ENCODE measurements at places on chromosomes 1 and 21.

DNA sequence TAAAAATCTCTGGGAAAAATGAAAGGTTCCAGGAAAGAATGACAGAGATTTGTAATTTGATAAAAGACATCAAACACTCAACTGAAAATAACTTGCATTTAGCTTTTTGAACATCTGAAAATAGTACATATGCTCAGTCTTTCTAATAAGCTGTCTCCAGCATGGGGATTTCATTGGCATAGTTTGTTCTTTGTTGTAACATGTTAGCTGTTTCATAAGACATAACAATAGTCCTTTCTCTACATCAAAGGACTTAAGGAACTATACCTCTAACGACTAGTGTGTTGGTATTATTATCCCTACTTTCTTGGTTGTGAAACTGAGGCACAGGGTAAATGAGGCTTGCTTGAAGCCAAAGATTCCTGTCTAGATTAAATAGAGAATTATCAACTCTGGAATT lies 22.0 kb downstream of the EIF2B3 start:
- DNase-seq = no peak

GRCh38 chr1:3313576-3313950 lies 140.9 kb upstream of the ARHGEF16 start:
- DNase-seq = peak; percentile 79

DNA sequence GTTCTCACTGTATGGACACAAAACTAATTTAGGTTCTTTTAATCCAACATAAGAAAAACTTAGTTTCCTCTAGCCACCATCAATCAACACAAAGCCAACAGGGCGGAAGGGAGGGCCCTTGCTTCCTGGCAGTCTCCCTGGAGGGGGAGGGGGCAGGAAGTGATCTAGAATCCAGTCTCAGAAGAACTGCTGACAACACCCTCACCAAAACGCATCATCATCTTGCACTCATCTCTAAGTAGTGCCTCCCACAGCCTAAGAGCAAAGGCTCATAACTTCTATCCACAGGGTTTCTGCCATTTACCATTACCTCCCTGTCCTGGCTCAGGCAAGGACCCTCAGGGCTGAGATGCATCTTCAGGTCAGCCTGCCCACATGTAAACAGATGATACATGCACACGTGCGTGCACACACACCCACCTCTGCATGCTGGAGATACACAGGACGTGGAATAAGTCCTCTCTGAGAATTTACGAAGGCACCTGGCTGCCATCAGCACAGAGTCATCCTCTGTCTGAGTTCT lies 20.5 kb downstream of the HIVEP3 start:
- DNase-seq = no peak

DNA sequence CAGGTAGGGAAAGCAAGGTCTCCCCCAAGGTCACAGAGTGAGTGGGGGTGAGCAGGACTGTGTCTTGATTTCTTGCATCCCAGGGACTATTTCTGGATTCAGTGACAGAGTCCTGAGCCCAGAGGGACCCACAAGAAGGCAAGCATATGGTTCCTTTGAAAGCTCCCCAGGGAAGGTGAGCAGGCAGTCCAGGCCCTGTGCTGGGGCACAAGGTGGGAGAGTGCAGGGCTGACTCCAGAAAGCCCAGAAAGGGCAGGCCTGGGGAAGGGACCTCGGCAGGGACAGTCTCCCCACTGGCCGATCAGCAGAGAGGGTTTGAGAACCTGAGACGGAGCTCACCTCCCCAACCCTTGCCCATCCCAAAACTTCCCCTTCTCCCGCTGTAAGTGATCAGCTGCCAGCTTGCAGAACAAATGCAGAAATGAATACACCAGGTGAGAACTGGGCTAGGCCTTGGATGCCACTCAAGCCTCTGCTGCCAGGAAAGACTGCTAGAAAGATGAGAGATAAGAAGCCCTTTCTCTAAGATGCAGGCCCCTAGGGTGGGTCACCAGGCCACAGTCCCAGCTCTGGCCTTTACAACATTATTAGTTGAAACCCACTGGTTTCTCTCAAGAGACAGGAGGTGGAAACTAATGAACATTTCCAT lies 121.0 kb downstream of the GLIS1 start:
- DNase-seq = no peak

GRCh38 chr1:42937141-42937696 lies 21.4 kb downstream of the SLC2A1 start:
- no peak for DNase-seq

DNA sequence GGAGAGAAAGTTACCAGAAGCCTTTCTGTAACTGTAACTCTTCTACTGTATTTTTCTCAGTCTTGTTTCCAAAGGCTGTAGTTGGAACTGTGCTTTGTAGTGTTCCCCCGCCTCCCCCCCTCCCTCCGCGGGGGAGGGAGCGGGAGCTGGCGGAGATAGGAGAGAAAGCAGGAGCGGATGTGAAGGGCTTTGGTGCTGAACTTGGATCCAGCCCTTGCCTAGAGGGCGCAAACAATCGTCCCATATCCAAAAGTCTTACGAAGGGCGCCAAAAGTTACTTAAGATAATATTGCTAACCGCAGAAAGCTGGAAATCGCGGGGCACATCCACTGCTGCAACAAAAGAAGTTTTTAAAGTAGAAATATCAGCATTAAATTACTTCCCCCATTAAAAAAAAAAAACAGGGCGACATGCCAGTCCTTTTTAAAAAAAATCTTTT lies 2.4 kb upstream of the NFIA start:
- DNase-seq = peak; percentile 44

DNA sequence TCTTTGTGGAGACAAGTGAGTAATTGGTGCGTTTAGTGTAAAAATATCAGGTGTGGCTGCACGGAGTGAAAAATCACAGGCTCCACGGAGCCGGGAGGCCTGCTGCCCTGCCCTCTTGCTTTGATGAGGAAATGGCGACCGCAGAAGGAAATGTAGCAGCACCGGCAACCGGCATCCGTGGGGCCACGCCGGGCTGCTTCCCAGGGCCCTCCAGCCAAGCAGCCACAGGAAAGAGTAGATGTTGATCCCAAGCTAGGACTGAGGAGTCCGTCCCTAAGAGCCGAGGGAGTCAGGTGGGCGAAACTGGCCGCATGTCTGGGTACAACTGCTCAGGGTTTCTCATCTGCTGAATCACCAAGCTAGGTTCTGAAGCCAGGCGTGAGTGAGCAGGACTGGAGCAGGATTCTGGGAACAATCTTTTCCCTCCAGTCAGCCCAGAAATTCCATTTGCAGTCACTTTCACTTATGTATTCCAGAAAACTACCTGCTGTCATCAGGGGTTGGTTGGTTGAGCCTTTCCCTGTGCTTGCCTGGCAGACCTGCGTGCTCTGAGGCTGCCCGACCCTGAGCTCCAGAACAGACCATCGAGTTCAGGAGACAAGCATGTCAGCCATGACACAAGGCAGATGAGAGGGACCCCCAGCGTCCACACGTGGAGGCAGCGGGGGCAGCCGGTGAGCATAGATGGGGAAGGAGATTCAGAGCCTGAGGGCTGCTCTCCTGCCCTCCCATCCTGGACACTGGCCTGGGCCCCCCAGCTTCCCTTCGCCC lies 5.8 kb upstream of the ITGB2 start:
- DNase-seq = no peak

DNA sequence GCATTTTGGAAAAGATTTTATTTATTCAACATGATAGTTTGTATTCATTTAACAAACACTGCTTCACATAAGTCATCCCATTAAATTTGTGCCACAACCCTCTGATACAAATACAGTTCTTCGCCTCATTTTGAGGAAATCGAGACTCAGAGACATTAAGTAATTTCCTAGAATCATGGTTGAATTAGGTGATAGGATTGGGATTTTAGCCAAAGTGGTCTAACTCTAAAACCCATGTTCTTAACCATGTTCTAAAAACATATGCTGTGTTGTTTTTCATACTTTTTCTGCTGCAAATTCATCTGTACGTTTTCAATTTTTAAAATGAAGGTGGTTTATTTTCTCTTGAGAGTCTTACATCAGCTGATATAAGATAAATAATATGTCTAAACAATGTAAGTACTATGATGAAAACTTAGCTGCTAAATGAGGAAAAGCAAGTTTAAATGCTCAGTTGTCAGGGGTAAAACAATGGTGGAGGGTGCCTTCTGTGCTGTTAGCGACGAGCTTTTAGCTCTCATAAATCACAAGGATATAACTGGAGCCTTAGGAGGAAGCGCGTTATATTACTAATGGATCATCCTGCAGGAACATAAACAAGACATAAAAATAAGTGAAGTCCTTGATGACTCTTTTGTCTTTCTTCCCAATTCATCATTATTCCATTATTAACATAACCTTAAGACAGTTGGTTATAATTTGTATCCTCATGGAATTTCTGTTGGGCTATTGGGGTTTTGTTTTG lies 97.7 kb downstream of the CACHD1 start:
- no peak for DNase-seq

DNA sequence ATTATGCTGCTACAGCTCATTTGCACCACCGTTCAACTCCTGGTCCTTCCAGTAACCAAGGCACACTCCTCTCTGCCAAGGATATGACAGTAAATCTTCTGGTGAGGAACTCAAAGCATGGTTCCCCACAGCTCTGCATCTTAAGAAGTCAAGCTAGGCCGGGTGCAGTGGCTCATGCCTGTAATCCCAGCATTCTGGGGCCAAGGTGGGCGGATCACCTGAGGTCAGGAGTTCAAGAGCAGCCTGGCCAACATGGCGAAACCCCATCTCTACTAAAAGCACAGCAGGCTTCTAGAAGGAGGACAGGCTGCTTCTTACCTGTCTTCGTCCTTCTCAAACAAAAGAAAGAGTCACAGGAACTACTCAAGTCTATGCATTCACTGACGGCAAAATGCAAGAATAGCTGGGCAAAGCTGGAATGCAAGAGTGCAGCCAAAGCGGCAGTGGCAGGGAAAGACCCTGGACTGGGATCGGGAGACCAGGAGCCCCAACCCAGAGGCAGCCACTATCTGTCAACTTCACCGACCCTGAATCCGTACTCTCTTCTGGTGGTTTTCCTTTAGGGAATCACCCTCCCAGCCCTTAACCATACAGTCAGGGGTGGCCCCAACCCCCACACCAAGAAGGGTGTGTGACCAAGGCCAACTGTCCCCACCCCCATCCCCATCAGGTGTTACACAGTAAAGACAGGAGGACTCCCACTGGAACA lies 75.5 kb downstream of the NPHP4 start:
- DNase-seq = no peak

DNA sequence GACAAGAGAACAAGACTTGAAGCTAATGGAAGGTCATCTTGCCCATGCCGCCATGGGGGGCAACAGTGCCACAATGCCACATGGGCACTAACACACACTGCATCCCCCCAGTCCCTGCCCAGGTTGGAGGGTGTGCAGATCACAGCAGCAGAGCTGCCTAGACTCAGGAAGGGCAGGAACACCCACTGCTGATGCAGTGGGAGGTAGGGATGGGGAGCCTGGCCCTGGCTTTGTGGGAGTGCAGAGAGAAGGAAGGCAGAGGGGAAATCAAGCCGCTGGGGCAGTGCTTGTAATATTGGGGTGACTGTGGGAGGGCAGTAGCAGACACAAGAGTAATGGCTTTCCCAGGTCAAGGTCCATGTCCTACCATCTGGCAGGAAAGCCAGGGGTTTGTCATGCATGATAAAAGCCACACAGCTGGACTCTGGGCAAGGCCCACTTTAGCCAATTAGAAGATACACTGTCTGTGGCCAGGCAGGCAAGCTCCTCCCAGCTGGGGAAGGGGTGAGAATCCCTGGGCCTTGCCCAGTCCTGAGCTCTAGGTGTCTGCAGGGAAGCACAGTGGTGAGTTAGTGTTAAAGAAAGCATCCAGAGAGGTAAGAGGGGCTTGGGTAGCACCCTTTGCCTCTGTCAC lies 25.4 kb upstream of the MEF2D start:
- DNase-seq = no peak

DNA sequence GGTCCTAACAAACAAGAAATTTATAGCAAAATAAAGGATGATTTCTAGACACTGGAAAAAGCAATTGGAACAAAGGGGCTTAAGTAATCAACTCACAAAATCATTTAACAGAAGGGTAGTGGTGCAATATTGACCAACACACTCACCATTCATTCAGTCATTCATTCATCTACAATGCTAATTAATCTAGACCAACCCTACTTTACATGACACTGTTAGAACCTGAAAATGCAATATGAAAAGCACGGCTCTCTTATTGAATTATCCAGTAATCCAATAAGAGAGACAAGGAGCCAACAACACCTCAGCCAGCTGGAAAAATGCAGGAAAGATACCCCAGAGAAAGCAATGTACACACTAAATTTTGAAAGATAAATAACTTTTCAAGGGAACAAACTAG lies 310.8 kb upstream of the NR5A2 start:
- no peak for DNase-seq

- DNase-seq = no peak
Observed at GRCh38 chr1:240496941-240497340, 115.0 kb downstream of the GREM2 start.

DNA sequence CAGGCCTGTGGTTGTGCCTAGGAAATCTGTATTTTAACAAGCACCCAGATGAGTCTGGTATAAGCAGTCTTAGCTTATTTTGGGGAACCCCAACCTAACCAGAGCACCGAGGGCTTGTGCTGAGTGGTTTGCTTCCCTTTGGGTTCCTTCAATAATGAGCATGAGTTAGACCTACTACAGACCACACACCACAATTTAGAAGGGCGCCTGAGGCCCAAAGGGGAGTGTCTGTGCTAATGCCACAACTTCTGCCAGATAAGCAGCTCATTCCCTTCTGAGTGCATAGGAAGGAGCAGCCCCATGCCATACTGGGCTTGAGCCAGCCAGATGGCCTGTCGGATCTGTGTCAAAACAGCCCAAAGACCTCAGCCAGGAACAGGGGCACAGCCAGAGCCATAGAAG lies 15.4 kb upstream of the LSS start:
- DNase-seq = no peak

GRCh38 chr1:197415221-197415620 lies 147.2 kb downstream of the CRB1 start:
- DNase-seq = no peak

DNA sequence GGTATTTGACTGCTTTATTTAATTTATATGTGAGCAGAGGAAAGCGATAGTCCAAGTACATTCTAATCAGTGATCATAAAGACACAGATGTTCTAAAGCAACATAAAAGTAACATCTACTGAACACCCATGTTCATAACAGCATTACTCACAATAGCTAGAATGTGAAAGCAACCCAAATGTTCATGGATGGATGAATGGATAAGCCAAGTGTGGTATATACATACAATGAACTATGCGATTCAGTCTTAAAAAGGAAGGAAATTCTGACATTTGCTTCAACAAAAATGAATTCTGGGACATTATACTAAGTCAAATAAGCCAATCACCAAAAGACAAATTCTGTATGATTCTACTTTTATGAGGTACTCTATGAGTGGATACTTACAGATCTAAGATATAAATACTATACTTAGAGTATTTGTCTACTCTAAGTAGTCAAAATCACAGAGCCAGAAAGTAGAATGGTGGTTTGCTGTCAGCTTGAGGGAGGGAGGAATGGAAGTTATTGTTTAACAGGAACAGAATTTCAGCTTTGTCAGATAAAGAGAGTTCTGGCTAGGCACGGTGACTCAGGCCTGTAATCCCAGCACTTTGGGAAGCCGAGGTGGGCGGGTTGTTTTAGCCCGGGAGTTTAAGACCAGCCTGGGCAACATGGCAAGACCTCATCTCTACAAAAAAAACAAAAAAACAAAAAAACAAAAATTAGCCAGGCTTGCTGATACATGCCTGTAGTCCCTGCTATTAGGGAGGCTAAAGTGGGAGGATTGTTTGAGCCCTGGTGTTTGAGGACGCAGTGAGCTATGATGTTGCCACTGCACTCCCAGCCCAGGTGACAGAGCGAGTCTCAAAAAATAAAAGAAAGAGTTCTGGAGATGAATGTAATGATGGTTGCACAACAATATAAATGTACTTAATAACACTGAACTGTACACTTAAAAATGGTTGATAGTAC lies 79.7 kb upstream of the ARHGAP29 start:
- no peak for DNase-seq

Measured in GM04504 (cell line).